Activated CD8-positive, alpha-beta memory T cell treated with anti-CD3 and anti-CD28 coated beads for 48 hours (primary cell): ENCODE measurements at places on chromosomes 7 and 10.

DNA sequence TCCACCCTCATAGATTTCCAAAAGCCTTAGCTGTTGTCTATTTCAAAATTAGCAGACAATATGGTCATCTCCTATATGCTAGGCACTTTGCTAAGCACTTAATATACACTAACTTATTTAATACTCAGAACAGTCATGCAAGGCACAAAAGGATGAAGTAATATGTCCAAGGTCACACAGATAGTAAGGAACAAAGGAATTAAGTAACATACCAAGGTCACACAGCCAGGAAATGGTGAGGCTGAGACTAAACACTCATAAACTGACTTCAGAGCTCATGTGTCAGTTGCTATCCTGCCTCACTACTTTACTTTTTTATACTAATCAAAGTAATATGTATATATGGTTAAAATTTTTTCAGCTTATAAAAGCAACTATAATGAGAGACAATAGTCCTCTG is 23.6 kb upstream of the HIBADH start:
- DNase-seq: no peak

GRCh38 chr7:2049111-2049781 is 183.5 kb downstream of the MAD1L1 start:
- DNase-seq: no peak

GRCh38 chr10:47058032-47058702 is 146.9 kb downstream of the PTPN20 start:
- no peak for DNase-seq

DNA sequence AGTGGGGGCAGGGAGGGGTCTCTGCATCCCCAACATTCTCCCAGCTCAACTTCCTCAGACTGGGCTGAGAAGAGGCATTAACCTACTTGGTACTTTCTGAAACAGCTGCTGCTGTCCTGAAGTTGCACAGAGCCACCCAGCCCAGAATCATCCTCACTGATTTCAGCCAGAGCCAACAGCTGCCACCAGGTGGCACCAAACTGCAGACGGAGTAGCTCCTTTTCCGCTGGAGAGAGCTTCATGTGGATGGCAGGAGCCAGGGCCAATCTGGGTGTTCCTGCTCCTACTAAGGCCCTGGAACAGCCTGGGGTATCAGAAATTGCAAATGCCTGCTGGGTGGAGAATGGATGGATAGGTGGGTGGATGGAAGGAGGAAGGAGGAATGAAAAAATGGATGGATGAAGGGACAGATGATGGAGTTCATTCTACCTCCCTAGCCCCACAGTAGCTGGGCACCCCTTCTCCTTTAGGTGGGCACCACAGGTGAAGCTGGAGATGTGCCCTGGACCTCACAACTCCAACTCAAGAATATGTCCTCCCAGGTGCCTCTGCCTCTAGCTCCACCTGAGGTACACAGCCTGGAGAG is 11.8 kb upstream of the DRGX start:
- peak; percentile 63 for DNase-seq

DNA sequence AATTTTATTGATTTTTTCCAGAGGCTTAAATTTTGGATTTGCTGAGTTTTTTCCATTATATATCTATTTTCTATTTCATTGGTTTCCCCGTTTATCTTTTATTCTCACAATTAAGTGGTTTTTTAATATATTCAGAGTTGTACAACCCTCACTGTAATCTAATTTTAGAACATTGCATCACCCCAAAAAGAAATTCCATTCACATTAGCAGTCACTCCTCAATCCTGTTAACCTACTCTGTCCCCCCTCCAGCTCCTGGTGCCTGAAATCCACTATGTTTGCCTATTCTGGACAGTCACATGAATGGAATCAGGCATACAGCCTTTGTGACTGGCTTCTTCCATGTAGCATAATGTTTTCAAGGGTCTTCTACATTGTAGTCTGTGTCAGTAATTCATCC is 55.8 kb upstream of the ITGA8 start:
- no peak for DNase-seq

- DNase-seq: no peak
Observed at GRCh38 chr7:151491859-151492258, 27.8 kb downstream of the RHEB start.

- DNase-seq: no peak
Observed at GRCh38 chr10:4316161-4316810, 509.7 kb upstream of the AKR1E2 start.

DNA sequence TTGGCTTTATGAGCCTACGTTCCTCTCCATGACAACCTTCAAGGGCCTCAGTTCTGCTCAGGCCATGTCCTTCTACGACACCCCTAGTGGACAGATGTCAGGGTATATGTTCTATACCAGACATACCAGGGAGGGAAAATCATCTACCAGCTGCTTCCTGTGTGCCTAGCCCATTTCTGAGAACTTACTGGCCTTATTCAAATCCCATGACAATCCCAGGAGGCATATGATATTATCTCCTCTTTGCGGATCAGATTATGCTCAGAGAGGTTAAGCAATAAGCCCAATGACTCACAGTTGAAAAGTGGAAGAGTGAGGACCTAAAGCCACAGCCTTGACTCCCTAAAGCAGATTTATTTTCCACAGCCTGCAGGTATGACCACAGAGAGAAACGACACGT is 139.3 kb downstream of the GLI3 start:
- no peak for DNase-seq

- no peak for DNase-seq
Observed at GRCh38 chr7:149161241-149161848, 14.1 kb downstream of the ZNF398 start.

GRCh38 chr7:84249656-84250055 is 55.1 kb upstream of the SEMA3A start:
- no peak for DNase-seq

DNA sequence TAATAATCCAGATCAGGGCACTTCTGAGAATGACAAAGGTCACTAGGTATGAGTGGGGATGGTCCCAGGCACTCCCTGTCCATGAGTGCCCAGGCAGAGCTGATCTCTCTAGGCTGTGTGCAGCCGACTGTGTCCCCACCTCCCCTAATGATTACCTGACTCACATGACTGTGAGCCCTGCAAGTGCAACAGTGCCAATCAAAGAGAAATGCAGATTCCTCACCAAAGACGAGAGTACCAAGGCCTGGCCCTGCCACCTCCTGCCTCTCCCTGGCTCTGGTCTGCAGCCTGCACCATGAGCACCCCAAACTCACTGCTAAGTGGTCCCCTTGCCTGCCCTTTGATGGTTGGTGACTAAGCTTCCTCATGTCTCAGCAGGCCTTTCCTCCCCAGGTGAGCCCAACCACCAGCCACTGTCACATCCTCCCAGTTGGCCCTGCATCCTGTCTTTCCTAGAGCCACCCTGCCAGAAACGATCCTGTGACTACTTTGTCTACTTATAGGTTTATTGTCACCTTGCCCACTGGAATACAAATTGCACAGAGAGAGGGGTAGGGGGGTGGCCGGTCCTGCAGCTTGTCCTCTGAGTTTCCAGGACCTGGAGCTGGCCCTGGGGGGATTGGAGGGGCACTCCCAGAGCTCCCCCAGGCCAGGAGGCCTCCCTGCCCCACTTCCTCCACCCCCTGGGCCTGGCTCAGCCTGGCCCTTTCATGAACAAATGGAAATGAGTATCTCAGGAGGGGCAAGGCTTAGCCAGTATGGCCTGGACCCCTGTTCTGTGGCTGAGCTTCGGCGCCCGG is 22.4 kb upstream of the GDF10 start:
- DNase-seq: no peak

DNA sequence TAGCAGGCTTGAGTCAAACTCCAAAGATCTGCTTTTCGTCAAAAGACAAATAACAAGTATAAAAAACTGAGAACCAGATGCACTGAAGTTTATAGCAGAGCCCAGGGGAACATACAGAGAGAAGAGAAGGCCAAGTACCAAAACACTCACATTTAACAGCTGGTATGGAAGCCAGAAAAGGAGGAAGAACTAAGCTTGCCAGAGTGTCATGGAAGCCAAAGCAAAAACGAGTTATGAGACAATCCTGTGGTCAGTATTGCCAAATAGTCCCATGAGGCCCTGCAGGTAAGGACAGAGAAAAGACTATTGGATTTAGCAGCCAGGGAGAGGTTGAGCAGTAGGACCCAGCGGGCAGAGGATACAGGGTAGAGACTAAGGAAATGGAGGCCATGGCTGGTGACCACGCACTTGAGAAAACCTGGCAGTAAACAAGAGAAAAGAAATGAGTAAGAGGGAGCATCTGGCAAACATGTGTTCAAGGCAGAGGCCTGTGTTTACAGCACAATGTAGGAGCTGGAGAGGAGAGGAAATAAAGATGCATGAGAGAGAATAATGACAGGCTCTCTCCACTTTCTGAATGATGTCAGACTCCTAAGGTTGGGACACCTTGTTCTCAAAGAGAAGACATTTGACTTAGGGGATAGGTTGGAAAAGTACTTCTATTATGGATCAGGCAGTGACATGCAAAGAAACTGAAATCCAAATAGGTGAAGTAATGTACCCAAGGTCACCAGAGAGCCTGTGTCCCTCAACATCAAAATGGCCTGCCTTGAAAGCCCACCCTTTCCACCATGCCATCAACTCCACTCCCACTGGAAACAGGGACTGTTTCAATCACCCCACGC is 9.1 kb downstream of the CREB3L2 start:
- no peak for DNase-seq

- no peak for DNase-seq
Observed at GRCh38 chr10:67200913-67201564, 275.2 kb downstream of the LRRTM3 start.

DNA sequence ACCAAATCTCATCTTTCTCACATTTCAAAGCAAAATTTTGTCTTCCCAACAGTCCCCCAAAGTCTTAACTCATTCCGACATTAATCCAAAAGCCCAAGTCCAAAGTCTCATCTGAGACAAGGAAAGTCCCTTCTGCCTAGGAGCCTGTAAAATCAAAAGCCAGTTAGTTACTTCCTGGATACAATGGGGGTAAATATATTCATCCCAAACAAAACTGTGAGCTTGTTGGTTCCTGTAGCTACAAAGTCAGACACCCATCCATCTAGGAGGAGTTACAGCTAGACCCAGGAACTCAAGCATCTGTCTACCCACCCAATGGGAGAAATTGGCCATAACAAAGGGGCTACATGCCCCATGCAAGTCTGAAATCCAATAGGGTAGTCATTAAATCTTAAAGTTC is 51.9 kb downstream of the MTURN start:
- no peak for DNase-seq

- DNase-seq: no peak
Observed at GRCh38 chr7:155263581-155264143, 34.0 kb upstream of the INSIG1 start.

GRCh38 chr10:846126-846685 is 85.3 kb downstream of the LARP4B start:
- no peak for DNase-seq

DNA sequence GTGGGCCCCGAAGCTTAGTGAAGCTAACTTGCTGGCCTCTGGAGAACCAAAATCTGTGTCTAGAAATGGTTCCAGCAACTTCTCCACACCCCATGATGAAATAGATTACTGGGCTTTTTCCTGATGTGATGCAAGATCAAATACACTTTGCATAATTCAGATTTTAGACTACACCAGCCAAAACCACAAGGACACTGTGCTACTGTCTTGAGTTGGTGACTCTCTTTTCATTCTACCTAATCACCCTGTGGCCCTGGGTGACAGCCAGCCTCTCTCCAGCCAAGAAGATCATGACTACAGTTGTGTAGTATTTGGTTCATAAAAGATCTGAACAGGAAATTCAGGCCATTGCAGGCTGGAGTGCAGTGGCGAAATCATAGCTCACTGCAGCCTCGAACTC is 22.2 kb downstream of the AZGP1 start:
- DNase-seq: no peak

DNA sequence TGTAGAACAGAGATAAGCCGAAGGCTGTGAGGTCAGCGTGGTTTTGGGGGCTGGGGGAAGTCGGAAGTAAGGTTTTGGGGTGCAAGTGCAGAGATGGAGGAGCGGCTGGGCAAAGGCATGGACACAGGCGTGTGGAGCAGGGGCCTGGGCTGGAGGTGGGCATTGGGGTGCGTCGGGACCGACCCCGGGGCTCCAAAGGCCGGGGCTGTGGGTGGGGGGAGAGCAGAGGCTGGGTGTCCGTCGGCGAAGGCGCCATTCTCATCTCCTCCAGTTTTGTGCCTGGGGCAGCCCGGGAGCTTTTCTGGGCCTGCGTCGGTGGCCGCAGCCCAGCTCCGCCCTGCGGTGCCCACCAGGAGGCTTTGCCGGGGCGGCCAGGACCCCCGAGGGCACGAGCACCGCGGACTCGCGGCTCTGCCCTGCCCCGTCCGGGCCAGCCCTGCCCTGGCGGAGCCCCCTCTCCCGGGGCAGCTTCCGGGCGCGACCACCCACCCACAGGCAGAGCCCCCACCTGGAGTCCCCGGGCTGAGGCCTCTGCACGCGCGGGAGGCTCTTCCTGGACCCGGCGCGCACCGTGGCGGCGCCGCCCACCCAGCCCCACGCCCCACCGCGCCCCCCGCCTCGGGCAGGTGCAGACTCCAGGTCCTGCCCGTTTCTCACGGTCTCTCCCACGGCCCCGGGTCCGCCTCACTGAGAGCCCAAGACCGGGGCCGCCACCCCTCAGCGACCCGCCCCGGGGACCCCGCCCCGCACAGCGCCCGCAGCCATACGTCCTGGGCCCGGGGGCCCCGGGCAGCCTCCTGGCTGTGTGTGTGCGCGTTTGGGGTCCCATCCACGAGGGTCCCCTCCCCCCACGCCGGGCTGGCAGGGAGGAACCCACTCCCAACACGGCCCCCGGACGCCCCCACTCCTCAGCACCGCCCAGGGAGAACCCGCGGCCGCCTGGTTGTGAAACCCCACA is 7.7 kb upstream of the SCART1 start:
- DNase-seq: no peak

- DNase-seq: no peak
Observed at GRCh38 chr10:93495654-93496321, 624 bp upstream of the CEP55 start.
